ENCODE measurements at places on chromosomes 5 and 9.

DNA sequence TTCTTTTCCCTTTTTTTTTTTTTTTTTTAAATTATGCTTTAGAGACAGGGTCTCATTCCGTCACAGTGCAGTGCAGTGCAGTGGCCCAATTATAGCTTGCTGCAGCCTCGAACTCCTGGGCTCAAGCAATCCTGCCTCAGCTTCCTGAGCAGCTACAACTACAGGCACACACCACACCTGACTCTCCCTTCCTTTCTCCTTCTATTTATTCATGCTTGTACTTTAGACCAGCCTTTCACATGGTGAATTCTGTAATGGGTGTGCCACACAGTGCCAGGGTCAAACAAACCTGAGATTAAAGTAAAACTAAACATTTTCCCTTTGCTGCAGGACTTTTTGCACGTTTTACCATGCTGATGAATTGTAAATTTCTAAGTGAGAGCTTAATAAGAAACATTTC lies 8.0 kb downstream of the SH3RF2 start:
- no peak for DNase-seq

DNA sequence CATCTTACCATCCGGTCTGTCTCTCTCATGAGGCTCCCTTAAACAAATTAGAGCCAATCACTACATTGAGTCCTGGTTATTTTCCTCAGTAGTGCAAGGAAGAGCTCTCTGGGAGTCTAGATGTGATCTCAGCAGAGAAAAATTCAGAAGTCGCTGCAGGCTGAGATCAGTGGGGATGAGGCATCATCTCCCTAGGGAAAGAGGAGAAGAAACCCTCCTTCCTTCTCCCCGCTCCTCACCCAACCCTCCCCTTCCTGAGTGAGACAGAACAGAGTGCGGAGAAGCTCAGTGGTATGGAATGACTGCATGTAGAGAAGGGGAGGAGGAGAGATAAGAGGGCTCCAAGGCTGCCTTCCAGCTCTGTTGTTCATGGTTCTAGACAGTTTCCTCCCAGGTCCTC lies 80.5 kb downstream of the PAPPA start:
- no peak for DNase-seq

DNA sequence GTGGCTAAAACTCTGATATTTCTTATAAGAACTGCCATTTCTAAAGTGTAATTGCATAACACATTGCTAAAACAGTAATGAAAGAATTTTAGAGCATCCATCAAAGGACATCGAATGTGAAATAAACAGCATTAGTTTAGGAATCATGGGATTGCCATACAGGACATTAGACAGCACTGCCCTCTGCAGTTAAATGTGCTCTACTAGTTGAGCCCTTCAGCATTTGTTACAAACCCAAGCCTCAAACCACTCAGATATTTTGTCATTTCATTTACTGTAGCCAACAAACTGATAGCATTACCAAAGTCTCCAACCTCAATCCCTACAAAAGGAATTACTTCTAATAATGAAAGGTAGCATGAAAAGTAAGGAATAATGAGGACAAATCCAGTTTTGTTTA lies 116.8 kb upstream of the COX7C start:
- DNase-seq: no peak

DNA sequence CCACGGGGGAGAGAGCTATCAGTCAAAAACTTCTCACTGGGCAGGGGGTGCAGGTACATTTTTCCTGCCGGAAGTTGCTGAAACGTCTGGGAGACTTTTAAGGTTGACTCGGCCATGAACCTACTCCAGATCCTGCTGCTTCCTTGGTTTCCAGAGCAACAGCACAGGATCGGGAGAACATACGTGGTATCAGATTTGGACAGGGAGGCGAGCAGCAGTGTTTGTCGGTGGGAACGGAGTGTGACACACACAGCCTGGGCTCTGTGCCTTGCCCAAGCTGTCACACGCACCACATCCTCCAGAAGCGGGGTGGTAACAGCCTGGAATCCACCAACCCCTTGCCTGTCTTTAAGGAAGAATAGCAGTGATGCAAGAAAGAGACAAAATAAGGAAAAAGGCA lies 276.5 kb downstream of the SLIT3 start:
- DNase-seq: no peak

GRCh38 chr5:55570026-55570425 lies 35.3 kb upstream of the PLPP1 start:
- DNase-seq: no peak

GRCh38 chr5:141958113-141958512 lies at the start of gene PCDH12:
PCDH12 (minus strand) TSS chr5:141958202; CDS start chr5:141957851, 351 bp downstream.
- no peak for DNase-seq

DNA sequence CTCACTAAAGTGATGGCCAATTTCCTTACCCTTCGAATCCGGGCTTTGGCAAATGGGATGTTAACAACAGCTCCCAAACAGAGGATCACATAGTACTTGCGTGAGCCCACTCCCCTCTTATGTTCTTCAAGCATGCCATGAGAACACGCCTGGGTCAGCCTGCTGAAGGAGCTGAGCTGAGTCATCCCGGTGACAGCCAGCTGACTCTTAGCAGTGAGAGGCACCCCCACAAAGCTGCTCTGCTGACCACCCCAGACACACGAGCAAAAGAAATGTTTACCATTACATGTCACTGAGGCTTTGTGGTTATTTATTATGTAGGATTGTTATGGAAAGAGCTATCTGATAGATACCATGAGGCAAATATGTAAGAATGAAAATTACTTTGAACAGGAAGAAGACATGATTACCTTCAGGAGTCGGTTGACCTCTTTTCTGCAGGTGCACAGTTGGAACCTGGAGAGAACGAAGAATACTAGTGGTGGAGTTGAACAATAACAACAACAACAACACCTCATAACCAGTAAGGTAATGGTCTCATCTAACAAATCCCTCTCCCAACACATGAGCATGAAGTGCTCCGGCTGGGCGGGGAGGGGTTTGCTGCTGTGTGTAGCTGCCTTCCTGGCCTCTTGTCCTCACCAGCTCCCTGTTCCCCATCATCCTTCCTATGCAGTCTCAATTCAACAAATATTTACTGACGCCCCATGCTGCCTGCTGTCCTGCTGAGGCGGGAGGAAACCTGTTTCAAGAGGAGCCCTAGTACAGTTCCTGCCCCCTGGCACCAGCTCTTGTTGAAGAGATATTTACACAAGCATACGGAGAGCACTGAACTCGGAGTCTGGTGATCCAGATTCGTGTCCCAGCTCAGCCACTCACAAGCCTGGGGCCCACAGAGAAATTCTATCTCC lies 69.4 kb upstream of the LHFPL2 start:
- DNase-seq: no peak

DNA sequence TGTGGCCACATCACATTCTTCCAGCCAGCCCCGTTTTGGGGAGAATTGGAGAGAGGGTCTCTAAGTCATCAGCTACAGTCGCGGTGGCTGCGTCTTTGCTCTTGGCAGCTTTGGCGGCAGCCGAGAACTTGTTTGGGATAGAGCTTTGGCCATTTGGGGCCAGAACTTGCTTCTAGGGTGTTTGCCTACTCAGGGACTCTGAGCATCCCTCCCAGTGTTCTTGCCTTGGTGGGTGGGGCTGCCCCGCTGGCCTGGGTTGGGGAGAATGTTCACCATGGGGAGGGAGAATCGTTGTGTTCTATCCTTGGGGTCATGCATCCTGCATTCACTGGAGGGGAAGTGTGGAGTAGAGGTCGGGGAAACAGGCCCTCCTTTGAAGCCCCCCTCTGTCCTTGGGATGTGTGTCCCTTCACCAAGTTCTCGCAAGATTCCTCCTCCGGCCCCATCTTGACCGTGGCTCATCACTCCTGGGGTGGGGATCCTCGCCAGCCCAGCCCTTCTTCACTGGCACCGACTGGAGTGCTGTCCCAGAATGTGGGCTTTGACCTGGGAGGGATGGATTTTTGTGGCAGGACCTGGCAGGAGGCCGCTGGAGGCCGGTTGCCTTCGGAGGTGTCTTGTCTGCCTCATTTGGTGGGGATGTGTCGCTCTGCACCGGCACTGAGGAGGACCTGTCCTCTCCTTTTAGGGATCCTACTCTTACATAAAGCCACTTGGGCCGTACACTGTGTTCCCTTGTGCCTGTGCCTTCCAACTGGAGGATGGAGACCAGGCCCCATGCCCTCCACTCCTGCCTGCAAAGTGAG lies 3.5 kb downstream of the PHF2 start:
- no peak for DNase-seq

- DNase-seq: no peak
Observed at GRCh38 chr9:20253635-20254034, 368.7 kb downstream of the MLLT3 start.

GRCh38 chr9:129270903-129271431 lies 92.9 kb upstream of the IER5L start:
- DNase-seq: no peak

DNA sequence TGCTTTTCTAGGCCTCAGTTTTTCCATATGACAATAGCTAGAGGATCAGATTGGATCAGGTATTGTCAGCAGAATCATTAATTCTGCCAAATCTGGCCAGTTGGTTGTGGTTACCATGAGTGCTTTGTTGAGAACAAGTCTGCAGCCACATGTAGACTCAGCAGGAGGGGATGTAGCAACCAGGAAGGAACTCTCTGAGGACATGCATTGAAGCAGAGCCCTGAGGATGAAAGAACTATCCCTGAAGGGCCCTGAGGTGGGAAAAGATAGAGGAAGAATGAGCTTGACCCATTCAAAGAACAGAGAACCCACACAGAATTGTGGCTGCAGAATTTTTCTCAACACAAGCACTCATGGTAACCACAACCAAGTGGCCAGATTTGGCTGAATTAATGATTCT lies 60.1 kb upstream of the AFAP1L1 start:
- DNase-seq: no peak

GRCh38 chr9:87160148-87161102 lies 213.1 kb upstream of the GAS1 start:
- no peak for DNase-seq

GRCh38 chr5:157252711-157253465 lies 13.0 kb upstream of the CYFIP2 start:
- DNase-seq: peak; percentile 45

DNA sequence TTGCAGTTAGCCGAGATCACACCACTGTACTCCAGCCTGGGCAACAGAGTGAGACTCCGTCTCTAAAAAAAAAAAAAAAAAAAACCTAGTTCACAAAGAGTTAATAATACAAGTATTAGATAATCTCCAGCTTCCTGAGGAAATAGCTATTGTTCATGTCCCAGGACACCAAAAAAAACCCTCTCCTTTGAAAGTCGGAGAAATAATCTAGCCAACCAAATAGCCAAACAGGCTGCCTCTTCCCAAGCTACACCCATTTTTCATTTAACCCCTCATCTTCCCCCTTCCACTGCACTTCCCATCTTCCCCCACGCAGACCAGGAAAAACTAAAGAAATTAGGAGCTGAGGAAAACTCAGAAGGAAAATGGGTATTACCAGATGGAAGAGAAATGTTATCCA lies 23.6 kb downstream of the CNOT8 start:
- DNase-seq: no peak

DNA sequence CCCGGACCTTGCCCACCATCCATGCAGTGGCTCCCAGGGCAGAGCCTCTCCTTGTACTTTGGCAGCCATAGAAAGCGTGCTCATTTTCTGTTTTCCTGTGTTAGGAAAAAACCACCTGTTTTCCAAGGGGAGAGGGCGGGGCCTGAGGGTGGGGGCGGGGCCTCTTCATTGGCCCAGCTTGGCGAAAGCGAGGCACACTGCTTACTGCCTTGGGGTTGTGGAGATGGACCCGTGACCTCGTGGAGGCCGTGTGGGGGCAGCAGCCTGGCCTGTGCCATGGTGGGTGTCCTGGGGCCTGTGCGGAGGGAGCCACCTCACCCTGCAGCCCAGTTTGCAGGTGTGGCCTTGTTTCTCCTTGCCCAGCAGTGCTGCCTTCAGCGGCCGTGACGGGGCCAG lies 4.4 kb upstream of the TOR4A start:
- no peak for DNase-seq

DNA sequence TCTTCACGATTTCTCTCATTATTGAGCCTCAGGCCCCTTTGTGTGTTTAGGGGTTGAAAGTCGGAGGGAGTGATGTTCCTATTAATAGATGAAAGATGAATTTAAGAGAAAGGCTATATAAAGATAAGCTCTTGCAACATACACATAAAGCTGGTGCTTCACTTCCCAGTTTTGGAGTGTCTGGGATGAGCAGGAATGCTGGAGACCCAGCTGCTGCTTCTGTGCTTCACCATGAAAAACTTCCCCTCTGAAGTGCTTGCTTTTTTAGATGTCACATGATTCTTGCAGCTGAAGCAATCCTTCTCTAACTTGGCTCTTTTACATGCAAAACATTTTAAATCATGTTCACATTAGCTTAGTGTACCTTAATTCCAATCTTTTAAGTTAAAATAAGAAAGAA lies 19.7 kb upstream of the SNCAIP start:
- DNase-seq: no peak

- no peak for DNase-seq
Observed at GRCh38 chr9:93456504-93456903, 3.1 kb upstream of the FAM120AOS start.

- DNase-seq: no peak
Observed at GRCh38 chr5:174675916-174676315, 48.5 kb upstream of the MSX2 start.

DNA sequence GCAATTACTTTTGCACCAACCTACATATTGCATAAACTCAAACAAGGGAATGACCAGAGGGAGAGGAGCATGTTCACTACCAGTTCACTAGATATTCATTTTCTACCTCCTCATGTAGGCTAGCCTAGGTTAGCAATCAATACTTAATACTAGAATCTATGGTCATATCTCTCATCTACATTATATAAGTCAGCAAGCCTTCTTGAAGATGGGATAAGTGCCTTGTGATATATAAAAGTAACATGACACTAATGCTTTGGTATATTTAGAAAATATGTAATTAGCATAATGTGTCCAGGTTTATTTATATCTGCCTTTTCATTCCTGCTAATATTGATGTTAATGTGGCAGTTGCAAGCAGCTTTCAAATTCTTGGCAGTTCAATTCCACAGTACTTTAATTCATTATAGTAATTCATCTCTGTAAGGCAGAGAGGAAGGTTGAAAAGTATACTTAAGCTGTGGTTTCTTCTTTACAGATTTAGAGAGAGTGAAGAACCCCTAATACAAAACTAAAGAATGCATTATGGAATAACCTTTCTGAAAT lies 1613.2 kb upstream of the ACO1 start:
- DNase-seq: no peak

DNA sequence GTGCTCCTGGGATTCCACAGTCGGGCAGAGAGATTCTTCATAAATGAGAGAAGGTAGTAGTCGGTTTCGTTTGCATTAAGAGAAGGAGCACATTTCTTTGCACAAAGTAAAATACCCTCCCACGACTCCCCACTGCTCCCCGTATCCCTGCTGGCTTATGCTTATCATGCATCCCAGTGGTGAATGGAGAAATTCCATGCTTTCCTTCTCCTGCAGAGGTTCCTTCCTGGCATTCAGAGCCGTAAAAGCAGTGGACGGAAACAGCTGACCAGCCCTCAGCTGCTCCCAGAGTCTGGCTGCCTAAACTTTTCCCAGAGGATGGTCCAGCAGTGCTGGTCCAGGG lies 93.1 kb downstream of the C9orf152 start:
- DNase-seq: no peak

DNA sequence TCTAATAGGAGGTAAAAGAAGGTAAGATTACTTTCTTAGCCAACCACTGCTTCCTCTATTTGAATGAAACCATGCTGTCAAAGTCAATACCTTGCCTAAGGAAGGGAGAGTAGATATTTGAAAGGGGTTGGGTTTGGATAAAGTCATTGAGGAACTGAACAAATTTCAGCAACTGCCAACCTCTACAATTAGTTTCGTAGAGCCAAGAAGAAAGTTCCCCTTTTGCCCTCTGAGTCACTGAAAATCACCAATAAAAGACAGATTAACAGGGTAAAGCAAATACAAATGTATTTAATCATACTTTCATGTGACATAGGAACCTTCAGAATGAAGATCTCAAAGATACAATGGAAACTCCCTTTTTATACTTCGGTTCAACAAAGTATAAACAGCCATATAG lies 615.7 kb downstream of the GABRG2 start:
- DNase-seq: no peak
